SIG-M5 (cell line): ENCODE measurements at places on chromosomes 3 and 15.

DNA sequence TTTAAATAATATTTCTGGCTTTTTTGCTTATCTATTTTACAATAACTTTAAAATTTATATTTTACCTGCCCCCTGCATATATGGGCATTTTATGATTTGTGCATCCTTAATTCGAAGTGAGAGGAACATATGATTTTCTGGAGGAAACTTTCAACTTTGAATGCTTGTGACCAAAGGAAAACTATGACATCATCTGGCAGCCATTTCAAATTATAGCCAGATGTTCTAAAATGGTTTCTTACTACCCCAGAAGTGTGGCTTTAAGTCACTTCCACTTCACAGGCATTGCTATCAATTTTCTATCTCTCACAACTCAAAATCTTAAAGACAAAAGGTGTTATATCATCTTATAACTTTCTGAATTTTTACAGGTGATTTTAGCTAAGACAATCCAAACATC, 508.8 kb downstream of the RBMS3 start:
- no peak for DNase-seq

GRCh38 chr3:133988631-133989161, 41.0 kb downstream of the SLCO2A1 start:
- DNase-seq, result no peak

GRCh38 chr15:99619712-99620111, 53.9 kb downstream of the MEF2A start:
- DNase-seq, result no peak

GRCh38 chr15:50627351-50628055, 59.1 kb downstream of the TRPM7 start:
- DNase-seq, result no peak

GRCh38 chr15:73518876-73519733, 76.1 kb downstream of the REC114 start:
- no peak for DNase-seq
